ENCODE measurements at places on chromosomes 16 and 17.

DNA sequence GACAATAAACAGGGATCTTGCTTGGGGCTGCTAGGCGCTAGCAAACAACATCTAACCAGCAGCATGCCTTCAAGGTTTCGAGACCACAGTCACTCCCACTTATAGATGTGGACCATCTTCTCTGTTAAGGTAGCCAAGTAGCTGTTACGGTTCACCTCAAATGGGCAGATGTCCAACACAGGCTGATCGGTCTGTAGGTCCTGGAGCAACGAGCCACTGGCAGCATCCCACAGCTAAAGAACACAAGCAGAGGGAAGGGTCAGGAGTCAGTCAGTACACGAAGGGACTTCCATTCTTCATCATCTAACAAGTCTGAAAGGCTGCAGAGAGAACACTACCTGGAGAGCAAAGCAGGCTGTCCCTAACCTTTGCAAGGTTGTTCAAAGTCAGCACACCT is 16.9 kb upstream of the GLG1 start:
- DNase-seq, result no peak

- DNase-seq, result no peak
Measured at GRCh38 chr17:77055453-77055852, 85.3 kb upstream of the SEC14L1 start.

DNA sequence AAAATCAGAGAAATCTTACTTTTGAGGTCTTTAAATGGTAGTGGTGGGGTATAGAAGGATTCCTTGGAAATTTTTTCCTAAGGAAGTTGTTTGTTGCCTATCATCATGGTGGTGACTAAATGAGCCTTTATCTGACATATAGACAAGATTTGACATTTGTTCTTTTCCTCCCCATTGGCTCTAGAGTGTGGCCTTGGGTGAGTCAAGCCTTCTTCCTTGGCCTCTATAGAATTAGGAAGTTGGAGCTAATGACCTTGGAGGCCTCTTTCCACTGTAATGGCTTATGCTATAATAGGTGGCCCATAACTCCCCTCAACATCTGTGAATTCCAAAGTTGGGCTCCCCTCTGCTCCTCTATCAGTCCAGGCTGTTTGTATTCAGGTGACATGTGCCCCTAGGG is 79.1 kb upstream of the HNF1B start:
- DNase-seq, result no peak

DNA sequence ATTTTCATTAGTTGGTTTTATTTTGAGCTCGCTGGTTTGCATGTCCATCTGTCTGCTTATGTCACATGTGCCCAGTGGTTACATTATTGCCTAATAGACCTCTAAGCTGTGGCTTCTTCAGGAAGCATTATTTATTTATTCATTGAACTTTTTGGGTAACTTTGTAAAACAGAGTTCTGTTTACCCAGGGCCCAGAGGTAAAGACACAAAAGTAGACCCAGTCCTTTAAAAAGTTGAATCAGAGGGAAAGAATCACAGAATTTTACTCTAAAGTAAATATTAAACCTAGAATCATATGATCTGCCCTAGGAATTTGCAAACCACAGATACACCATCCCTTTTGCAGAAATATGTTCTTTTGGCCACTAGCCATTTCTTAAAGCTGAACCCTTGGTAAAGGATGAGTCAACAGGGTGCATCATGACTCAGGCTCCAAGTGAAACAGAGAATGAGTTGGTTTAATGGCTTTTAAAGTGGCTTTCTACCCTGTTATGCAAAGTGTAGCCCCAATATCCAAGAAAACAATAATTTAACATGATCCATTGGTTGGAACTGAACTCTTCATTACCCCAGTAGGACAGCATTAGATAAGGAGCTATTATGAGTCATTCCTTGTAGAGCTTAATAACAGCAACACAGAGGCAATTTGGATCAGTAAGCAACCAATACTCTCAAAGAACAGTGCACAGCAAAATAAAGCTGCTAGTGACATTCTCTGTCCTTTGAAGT is 236.3 kb downstream of the KCNJ2 start:
- DNase-seq, result no peak

GRCh38 chr16:3413730-3414379 is 12.8 kb downstream of the ZNF174 start:
- no peak for DNase-seq

GRCh38 chr17:44155488-44155887 is 13.8 kb downstream of the HROB start:
- DNase-seq, result no peak

GRCh38 chr16:53905028-53905427 is 201.1 kb downstream of the FTO start:
- DNase-seq, result no peak

- no peak for DNase-seq
Measured at GRCh38 chr17:60941028-60941427, 263.4 kb downstream of the BCAS3 start.

DNA sequence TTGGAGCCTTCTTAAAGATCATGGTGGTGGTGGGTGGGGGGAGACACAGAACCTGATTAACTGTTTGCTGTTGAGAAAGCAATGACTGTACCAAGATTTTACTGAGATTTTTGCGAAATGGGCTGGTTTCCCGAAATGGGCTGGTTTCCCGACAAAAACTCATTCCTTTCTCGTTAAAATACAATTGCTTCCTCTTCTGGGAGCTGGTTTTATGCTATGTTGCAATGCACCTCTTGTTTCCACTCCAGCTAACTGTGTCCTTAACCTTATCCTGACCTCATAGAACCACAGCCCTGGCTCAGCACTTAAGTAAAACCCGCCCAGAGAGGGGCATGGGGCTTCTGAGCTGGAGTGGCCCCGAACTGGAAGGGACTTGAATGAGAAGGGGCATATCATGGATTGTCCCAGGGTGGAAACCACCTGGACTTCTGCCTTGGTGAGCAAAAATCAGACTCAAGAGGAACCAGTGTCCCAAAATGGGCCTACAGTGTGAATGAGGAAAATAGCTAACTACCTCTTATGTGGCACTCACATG is 20.9 kb downstream of the FAM20A start:
- no peak for DNase-seq

- peak; percentile 18 for DNase-seq
Measured at GRCh38 chr17:19533718-19534561, at the start of gene SLC47A1. SLC47A1 (plus strand) TSS chr17:19533854; CDS start chr17:19533940, 86 bp downstream.

DNA sequence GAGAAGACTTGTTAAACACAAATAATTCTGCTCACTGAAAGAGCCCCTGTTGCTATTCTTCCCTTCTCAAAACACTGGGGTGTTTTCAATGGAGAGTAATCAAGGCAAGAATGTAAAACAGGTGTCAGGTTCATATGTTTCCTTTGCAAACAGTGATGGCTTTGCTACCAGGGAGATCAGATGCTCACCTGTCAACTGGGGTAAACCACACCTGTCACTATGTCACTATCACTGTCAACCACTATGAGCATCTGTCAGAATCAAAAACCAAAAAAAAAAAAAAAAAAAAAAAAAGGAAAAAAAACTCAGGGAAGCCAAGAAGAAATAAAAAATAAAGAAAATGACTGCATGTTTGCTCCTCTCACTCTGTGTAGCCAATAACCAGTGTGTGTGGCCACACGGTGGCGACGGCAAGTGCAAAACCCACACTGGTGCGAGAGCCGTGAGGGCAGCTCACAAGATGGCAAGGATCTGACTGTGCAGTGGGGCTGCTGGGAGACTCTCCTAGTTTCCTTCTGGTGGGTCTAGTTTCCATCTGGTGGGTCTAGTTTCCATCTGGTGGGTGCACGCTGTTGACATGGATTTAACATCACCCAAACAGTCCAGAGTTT is 22.7 kb downstream of the USP22 start:
- DNase-seq, result no peak

- DNase-seq, result no peak
Measured at GRCh38 chr16:63922560-63922959, 1199.3 kb downstream of the CDH11 start.

GRCh38 chr16:89924297-89924924 is 1.3 kb downstream of the TUBB3 start:
- DNase-seq, result no peak

Measured in stimulated activated CD4-positive, alpha-beta T cell treated with anti-CD3 and anti-CD28 coated beads, Interleukin-1b, Interleukin-23, amount 100 ng/mL, for 4 hours (primary cell).